Hematopoietic multipotent progenitor cell treated with erythropoietin and hydrocortisone succinate and interleukin-3 and kit ligand, for 15 days (in vitro differentiated cells): ENCODE measurements at places on chromosomes 4 and X.
A peak's percentile ranks its signal among the peaks of the same experiment; 100 is the strongest.

DNA sequence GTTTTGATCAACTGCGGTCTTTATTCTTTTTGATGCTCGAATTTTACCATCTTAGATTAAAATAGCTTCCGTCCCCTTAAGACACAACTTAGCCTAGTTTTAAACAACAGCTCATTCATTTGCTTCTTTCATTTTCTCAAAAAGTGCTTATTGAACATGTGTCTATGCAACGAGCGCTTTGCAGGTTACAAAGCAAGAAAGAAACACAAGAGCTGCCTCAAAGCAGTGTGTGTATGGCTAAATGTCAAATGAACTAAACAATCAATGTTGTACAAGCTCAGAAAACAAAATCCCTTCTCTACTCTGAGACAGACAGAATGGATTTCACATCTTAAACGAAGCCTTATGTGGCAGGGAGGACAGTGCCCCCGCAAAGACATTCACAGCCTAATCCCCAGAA lies 61.0 kb downstream of the EVC2 start:
- DNase-seq = no peak

DNA sequence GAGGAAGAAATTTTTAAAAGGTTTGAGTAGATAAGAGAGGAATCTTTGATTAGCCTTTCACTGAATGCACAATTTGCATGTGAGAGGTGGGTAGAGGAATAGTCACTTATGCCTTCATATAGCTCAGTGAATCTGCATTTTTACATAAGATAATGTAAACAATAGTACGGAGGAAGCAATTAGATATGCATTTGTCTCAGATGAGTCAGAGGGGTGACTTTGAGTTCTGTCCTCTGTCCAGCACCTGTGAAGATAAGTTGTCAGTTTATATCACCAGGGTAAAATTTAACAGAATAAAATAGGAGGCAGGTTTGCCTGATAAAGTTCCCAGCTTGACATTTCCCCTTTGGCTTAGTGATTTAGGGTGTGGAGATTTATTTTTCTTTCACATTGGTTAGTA lies 841.9 kb downstream of the PCDH18 start:
- DNase-seq = no peak

GRCh38 chr4:149095811-149096210 lies 653.6 kb upstream of the NR3C2 start:
- no peak for DNase-seq

- DNase-seq = no peak
Measured at GRCh38 chrX:40062525-40063155, 35.1 kb downstream of the BCOR start.

GRCh38 chrX:124362072-124362471 lies 15.7 kb downstream of the SH2D1A start:
- no peak for DNase-seq

GRCh38 chr4:48109413-48110263 lies 24.4 kb downstream of the TXK start:
- peak; percentile 41 for DNase-seq

DNA sequence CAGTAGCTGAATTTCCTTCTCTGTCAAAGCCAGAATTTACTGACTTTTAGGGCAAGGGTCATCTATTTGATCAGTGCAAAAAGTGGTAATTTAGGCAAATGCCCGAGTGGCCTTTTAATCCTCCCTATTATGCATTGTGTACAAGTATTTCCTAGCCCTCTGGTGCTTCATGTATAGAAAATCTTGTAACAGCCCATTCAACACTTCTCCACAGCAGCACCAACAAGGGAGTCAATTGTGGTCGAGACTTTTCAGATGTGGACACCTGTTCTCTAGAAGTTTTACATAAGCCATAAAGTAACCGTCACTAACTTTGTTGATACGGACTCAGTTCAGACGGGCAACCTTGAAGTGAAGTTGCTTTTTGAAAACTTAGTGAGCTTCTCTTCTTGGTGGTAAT lies 50.9 kb upstream of the FHDC1 start:
- DNase-seq = no peak
